ENCODE measurements at places on chromosomes 16 and 17. TPM values are rescaled to one million over a fixed set of nuclear protein-coding genes. Genes with fewer than 3 reads are reported as not detected.

DNA sequence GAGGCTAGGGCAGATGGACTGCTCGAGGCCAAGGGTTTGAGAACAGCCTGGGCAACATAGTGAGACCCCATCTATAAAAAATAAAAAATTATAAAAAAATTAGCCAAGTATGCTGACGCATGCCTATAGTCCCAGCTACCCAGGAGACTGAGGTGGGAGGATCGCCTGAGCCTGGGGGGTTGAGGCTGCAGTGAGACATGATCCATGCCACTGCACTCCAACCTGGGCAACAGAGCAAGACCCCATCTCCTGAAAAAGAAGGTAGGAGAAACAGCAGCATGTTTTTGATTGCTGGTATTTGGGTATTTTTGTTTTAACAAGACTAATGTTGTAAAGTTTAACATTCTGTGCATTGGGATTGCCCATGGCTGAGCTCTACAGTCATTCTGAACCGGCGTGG lies 8.9 kb upstream of the DDX19A start:
- no peaks in the 10 kb centered on the region for H3K4me1 ChIP-seq
- no peaks in the 10 kb centered on the region for H3K27me3 ChIP-seq
- H3K36me3 ChIP-seq = no peaks in the 10 kb centered on the region

- no peak overlapping the region for H3K27ac ChIP-seq
- H3K4me3 ChIP-seq = no peak overlapping the region
- no peaks in the 10 kb centered on the region for H3K27me3 ChIP-seq
- H3K36me3 ChIP-seq = no peaks in the 10 kb centered on the region
- DNase-seq = peak; percentile 66
Observed at GRCh38 chr16:28326881-28327610, 34.7 kb downstream of the SBK1 start.

DNA sequence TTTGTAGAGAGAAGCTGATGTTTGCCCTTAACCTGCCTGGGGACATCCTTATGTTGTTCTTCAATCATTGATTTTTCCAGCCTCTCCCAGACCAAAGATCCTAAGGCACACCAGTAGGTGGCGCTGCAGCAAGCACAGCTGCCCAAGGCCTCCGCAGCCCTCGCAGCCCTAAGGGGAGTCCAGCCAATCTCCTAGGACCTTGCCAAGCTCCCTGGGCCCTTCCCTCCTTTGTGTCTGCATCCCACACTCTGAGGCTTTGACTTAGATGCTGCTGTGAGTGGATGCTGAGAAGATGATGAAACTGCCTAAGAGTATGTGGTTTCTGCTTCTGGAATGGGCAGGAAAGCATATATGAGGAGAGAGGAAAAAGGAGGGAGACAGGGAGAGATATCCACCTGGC lies 47.1 kb downstream of the SPACA3 start:
- no peaks in the 10 kb centered on the region for H3K36me3 ChIP-seq
- no peaks in the 10 kb centered on the region for H3K27me3 ChIP-seq
- H3K4me3 ChIP-seq = no peak overlapping the region
- DNase-seq = peak; percentile 71
- H3K4me1 ChIP-seq = no peaks in the 10 kb centered on the region

GRCh38 chr16:77169650-77170236 lies 21.2 kb upstream of the MON1B start:
- no peak overlapping the region for H3K27ac ChIP-seq
- DNase-seq = peak; percentile 80
- no peaks in the 10 kb centered on the region for H3K36me3 ChIP-seq

- H3K4me1 ChIP-seq = no peaks in the 10 kb centered on the region
- no peak for DNase-seq
- H3K36me3 ChIP-seq = no peaks in the 10 kb centered on the region
- no peak overlapping the region for H3K27ac ChIP-seq
Observed at GRCh38 chr16:27776556-27777225, 226.7 kb downstream of the KATNIP start.

DNA sequence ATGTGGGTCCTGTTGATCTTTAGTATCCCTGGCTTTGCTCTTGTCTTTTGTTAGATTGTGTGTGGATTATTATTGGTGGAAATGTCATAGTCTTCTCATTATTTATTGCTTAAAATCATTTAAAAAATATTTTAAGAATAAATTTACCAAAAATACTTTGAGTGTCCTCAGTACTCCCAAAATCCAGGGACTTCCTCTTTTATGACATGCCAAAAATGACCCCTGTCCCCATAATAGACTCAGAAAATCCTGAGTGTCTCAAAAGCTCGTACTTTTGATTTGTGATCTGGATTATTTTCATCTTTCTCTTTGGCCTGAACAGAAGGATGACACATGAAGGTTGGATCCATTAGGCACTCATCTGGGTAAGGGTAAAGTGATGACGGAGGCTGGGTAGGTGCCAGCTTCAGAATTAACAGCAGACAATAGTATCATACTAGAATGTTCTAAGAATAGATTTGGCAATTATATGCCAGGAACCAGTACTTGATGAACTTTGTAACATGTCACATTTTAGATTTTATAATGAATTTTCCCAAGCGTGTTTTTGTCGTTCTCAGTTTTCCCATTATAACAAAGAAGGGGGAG lies 602.2 kb upstream of the CDH8 start:
- H3K4me1 ChIP-seq = no peaks in the 10 kb centered on the region
- no peak for DNase-seq
- no peak overlapping the region for H3K4me3 ChIP-seq
- H3K36me3 ChIP-seq = no peaks in the 10 kb centered on the region
- no peaks in the 10 kb centered on the region for H3K27me3 ChIP-seq

DNA sequence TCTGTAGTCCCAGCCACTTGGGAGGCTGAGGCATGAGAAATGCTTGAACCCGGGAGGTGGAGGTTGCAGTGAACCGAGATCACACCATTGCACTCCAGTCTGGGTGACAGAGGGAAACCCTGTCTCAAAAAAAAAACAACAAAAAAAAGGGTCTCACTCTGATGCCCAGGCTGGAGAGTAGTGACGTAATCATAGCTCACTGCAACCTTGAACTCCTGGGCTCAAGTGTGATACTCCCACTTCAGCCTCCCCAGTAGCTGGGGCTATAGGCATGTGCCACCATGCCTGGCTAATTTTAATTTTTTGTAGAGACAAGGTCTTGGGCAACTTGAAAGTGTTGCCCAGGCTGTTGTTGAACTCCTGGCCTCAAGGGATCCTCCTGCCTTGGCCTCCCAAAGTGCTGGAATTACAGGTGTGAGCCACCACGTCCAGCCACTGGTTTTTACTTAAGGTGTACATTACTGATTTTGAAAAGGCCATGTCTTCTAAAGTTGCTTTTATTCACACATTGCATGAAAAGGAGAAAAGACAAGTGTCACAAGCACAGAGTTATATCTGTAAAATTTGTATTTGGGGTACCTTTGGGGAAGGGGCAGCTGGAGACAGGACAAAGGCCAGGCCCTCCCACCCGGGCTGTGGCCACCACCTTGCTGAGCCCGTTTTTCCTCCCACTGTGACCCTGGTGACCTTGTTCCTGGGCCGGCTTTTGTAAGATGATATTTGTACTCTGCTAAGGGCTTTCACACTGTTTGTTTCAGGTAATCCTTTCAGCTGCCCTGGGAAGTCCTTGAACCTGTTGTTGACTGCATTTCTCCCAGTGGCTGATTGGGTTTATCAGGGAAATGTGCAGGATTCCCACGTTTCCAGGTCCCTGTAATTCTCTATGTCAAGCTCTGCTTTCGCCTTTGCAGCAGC lies 11.5 kb downstream of the GPT2 start:
- H3K4me3 ChIP-seq = no peak overlapping the region
- peaks cover 51% of the 10 kb centered on the region for H3K4me1 ChIP-seq
- H3K27ac ChIP-seq = peak overlapping the region; percentile 58
- DNase-seq = no peak
- no peaks in the 10 kb centered on the region for H3K36me3 ChIP-seq
- no peaks in the 10 kb centered on the region for H3K27me3 ChIP-seq

The EFNB3 gene
- total RNA-seq = 2.0 TPM

The AATK gene
- 3.8 TPM for total RNA-seq

GRCh38 chr16:68422396-68422960 lies 25.8 kb downstream of the SMPD3 start:
- DNase-seq = no peak
- H3K4me3 ChIP-seq = no peak overlapping the region
- H3K4me1 ChIP-seq = no peaks in the 10 kb centered on the region
- H3K27ac ChIP-seq = no peak overlapping the region

DNA sequence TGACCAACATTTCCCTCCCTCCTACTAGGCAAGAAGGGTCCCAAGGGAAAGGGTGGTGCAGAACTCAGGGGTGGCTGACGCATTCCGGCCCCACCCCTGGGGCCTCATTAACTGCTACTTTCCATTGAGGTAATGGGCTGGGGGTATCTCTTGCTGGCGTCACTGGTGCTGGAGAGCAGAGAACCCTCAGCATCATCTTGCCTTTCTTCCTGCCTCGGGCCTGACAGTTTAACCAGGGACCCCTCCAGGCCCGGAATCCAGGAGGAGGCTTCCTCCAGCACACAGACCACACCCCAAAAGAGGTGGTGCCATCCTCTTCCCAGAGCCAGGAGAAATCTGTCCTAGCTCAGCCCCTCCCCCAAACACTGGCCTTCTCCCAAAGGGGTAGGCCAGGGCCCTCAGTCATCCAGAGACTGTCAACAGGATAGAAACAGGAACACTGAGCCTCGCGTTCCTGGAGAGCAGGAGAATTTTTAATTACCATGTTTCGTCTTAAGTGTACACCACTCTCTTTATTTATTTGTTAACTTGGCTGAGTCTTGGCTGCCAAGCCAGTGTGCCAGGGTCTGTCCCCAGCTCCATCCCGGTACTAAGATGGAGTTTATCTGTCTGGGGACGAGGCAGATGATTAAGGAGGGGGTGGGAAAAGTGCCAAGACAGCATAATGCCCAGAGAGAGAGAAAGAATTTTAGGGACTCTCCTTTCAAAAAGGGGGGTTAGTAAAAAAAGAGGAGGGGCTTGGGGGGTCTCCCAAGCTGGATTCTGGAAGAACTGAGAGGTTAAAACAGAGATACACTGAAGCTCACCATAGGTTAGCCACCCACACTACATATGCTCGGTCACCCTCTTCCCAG lies 5.1 kb downstream of the ETV4 start:
- no peak for DNase-seq

The MT1G gene
- total RNA-seq = 11.5 TPM

- no peaks in the 10 kb centered on the region for H3K27me3 ChIP-seq
- H3K4me3 ChIP-seq = no peak overlapping the region
- peaks cover 14% of the 10 kb centered on the region for H3K4me1 ChIP-seq
- H3K27ac ChIP-seq = no peak overlapping the region
- no peak for DNase-seq
- no peaks in the 10 kb centered on the region for H3K36me3 ChIP-seq
Observed at GRCh38 chr16:8949536-8950418, 13.9 kb downstream of the USP7 start.

GRCh38 chr16:56113223-56113622 lies 78.1 kb upstream of the GNAO1 start:
- no peaks in the 10 kb centered on the region for H3K36me3 ChIP-seq
- peak; percentile 53 for DNase-seq
- H3K27me3 ChIP-seq = no peaks in the 10 kb centered on the region
- peaks cover 20% of the 10 kb centered on the region for H3K4me1 ChIP-seq
- no peak overlapping the region for H3K4me3 ChIP-seq

The OTOP2 gene
- total RNA-seq = 5.7 TPM

The IL34 gene
- 11.9 TPM for total RNA-seq

The CTF1 gene
- 9.0 TPM for total RNA-seq

The USP36 gene
- total RNA-seq = 79.8 TPM

- no peaks in the 10 kb centered on the region for H3K36me3 ChIP-seq
- no peak for DNase-seq
- no peak overlapping the region for H3K27ac ChIP-seq
- H3K27me3 ChIP-seq = no peaks in the 10 kb centered on the region
Observed at GRCh38 chr17:77840513-77841165, 117.9 kb upstream of the TNRC6C start.

The EPX gene
- not detected for total RNA-seq

- H3K36me3 ChIP-seq = no peaks in the 10 kb centered on the region
- peaks cover 18% of the 10 kb centered on the region for H3K4me1 ChIP-seq
- no peak for DNase-seq
- no peak overlapping the region for H3K4me3 ChIP-seq
- no peak overlapping the region for H3K27ac ChIP-seq
- no peaks in the 10 kb centered on the region for H3K27me3 ChIP-seq
Observed at GRCh38 chr17:63480192-63480784, 3.4 kb downstream of the ACE start.

DNA sequence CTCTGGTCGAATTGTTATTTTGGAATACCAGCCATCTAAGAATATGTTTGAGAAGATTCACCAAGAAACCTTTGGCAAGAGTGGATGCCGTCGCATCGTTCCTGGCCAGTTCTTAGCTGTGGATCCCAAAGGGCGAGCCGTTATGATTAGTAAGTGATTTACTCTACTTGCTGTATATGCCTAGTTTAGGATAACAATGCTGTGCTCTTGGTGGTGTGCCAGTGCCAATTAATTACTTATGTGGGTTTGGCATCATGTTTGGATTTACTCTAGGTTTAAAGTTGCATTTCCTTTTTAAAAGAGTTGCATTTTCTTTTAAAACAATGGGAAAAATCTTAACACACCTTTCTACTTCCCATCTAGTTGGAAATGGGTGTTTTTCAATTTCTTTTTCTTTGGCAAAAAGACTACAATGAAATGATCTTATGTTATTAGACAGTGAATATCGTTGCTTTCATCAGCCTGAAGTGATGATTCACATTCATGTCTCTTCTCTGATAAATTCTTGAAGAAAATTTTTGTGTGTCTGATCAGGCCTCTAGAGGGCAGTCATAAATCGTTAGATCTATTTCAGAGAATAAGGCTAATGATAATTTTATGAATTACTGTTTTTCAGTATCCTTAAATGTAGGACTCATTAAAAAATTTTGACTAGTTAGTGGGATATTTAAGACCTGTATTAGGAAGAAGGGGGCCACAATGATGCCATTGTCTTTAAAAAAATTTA lies 5.6 kb downstream of the SF3B3 start:
- no peak for DNase-seq
- H3K27me3 ChIP-seq = no peaks in the 10 kb centered on the region
- H3K4me3 ChIP-seq = no peak overlapping the region
- no peak overlapping the region for H3K27ac ChIP-seq
- no peaks in the 10 kb centered on the region for H3K36me3 ChIP-seq
- H3K4me1 ChIP-seq = peaks cover 2% of the 10 kb centered on the region

The TBC1D3K gene
- 2.0 TPM for total RNA-seq

The HOXB7 gene
- 3.2 TPM for total RNA-seq

- peaks cover 3% of the 10 kb centered on the region for H3K36me3 ChIP-seq
- H3K4me3 ChIP-seq = no peak overlapping the region
- no peaks in the 10 kb centered on the region for H3K4me1 ChIP-seq
- DNase-seq = no peak
- H3K27me3 ChIP-seq = no peaks in the 10 kb centered on the region
Observed at GRCh38 chr16:69936252-69936651, 14.9 kb upstream of the CLEC18A start.

- H3K36me3 ChIP-seq = no peaks in the 10 kb centered on the region
- H3K27me3 ChIP-seq = no peaks in the 10 kb centered on the region
- H3K4me1 ChIP-seq = peaks cover 30% of the 10 kb centered on the region
- no peak overlapping the region for H3K4me3 ChIP-seq
Observed at GRCh38 chr16:89476811-89477261, 13.5 kb downstream of the ANKRD11 start.

The KRT12 gene
- 0.63 TPM for total RNA-seq

- peak; percentile 91 for DNase-seq
- H3K27ac ChIP-seq = peak within 1 kb of the TSS; percentile 89
- H3K27me3 ChIP-seq = no peaks in the 10 kb centered on the region
- H3K4me1 ChIP-seq = peaks cover 26% of the 10 kb centered on the region
Observed at GRCh38 chr17:7219812-7220592, at the start of the genes ACADVL and DLG4. ACADVL (plus strand) TSS chr17:7219938; CDS start chr17:7219985, 47 bp downstream. DLG4 (minus strand) TSS chr17:7219836.

- H3K27ac ChIP-seq = no peak overlapping the region
- no peaks in the 10 kb centered on the region for H3K27me3 ChIP-seq
- DNase-seq = no peak
- no peaks in the 10 kb centered on the region for H3K36me3 ChIP-seq
- H3K4me3 ChIP-seq = no peak overlapping the region
Observed at GRCh38 chr17:33218698-33219601, 74.1 kb downstream of the ASIC2 start.

GRCh38 chr16:86581458-86581857 lies 3.1 kb downstream of the FOXL1 start:
- H3K4me3 ChIP-seq = no peak overlapping the region
- no peaks in the 10 kb centered on the region for H3K27me3 ChIP-seq
- DNase-seq = no peak
- no peaks in the 10 kb centered on the region for H3K36me3 ChIP-seq
- H3K4me1 ChIP-seq = peaks cover 5% of the 10 kb centered on the region
